ENCODE measurements at places on chromosomes 7 and 10.

- DNase-seq = no peak
Measured at GRCh38 chr7:26857506-26858240, 6.7 kb downstream of the SKAP2 start.

DNA sequence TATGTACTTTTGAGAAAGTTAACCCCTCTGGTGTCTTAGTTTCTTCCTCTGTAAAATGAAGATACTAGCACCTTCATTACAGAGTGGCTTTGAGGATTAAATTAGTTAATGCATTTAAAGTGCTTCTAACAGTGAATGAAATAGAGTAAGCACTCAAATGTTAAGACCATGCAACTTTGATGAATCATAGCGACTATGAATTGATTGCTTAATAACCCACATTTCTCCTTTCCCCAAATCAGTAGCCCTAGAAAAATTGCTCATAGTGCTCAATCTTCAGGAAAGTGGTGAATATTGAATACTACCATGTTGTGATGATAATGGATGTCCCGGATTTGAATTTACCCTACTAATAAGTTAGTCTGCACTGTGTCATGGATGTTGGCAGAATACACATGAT lies 48.1 kb downstream of the CD36 start:
- no peak for DNase-seq

DNA sequence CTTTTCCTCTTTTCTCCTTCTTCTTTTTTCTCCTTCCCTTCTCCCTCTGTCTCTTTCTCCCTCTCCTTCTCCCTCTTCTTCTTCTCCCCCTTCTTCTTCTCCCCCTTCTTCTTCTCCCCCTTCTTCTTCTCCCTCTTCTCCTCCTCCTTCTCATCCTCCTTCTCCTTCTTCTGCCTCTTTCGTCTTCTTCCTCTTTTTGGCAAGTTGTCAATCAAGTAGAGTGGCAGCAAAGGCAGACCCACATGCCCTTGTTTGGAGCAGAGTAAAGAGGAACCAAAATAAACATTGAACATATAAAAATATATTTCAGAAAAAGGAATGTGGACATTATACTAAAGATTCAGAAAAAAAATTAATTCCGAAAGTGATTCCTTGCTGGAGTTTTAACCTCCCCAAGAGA lies 59.6 kb upstream of the ZNF33B start:
- DNase-seq = no peak

- DNase-seq = no peak
Measured at GRCh38 chr10:66714741-66715140, 211.1 kb upstream of the LRRTM3 start.

GRCh38 chr7:137962491-137962874 lies 39.4 kb downstream of the CREB3L2 start:
- no peak for DNase-seq

DNA sequence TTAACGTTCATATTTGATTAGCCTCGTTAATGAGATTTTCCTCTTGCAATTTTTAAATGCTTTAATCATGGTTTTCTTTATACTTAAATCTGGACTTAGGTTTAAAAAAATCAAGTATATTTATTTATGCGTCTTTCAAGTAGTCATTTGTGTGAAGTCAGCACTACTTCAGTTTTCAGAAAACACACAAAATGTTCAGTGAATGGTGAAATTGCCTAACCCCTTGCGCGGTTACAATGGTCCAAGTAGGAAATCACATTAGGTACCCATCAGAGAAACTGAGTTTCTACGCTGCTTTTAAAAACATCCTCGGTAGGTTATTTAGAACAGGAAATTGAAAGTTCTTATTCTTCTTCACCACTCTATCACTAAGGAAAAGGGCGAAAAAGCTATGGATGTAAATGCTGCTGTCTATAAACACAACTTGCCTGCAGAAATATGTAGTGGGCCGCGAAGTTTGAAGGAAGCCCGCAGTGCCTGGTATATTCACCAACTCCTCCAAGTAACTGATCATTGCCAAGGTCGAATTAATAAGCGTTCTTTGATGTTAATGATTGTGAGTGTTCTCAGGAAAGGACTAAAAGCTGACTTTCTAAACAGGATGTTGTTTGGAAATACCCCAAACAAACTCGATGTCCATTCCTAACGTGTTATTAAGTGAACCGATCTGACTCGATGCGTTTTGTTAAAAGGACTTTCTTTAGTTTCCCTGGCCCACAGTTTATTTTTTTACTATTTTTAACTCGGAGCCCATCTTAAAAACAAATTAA lies 1.0 kb downstream of the SYPL1 start:
- peak; percentile 60 for DNase-seq

- no peak for DNase-seq
Measured at GRCh38 chr10:132176623-132177500, 9.9 kb upstream of the DPYSL4 start.

- no peak for DNase-seq
Measured at GRCh38 chr10:31536302-31536701, 217.3 kb downstream of the ZEB1 start.

DNA sequence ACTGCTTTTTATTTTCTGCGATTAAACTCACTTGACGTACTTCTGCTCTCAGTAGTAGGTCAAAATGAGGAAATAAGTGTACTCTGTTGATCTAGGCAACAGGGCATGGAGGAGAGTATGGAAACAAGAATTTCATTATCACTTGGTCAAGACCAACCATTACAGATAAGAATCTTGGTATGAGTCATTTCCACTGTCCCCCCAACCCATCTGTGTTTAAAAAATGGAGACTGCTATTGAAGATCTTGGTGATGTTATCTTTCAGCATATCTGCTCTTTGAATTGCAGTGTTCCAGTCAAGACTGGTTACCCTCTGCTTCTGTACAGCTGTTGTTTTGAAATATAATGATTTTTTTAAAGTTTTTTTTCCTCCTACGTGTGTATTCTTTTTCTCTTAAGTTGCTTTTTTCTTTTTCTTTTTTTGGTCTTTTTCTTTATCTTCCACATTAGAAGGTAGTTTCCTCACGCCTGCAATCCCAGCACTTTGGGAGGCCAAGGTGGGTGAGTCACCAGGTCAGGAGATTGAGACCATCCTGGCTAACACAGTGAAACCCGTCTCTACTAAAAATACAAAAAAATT lies 11.7 kb downstream of the STAM start:
- DNase-seq = peak; percentile 20

DNA sequence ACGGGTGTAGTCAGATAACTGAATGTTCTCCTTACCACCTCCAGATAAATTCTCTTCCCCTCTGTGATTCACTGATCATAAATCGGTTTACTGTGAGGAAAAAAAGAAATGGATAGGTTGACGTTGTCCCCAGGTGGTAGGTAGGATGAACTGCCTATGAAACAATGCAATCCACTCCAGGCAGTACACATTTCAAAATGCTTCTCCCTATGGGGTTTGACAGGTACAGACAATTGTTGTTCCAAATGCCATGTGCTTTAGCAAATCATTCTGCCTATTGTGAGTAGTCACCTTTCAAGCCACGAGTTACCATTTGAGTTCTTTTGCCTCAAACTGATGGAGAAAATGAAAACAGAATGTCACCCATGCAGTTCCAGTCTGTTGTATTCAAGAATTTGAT lies 21.8 kb downstream of the VIM start:
- DNase-seq = peak; percentile 64
